Activated CD8-positive, alpha-beta memory T cell treated with anti-CD3 and anti-CD28 coated beads, Interleukin-2, amount 10 ng/mL, durations not matched to agents 7 days and 5 days (primary cell): ENCODE measurements at places on chromosomes 6 and 20. TPM values are rescaled to one million over a fixed set of nuclear protein-coding genes. Genes with fewer than 3 reads are reported as not detected.

TFAP2C gene
- not detected for total RNA-seq

OR2H2 gene
- total RNA-seq = not detected

ESF1 gene
- 11.8 TPM for total RNA-seq

DNA sequence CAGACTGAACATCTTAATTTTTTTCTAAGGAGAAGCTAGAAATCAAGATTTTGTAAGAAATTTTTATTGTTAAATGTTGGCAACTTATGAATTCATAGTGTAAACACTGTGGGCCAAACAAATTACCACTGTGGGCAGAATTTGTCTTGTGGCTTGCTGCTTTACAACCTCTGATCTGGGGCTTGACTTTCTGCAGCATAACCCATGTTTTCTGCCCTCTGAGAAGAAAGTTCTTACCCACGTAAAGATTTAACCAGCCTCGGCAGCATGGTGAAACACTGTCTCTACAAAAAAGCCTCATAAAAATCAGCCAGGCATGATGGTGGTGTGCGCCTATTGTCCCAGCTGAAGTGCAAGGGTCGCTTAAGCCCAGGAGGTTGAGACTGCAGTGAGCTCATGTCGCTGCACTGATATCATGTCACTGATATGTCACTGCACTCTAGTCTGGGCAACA lies 12.9 kb downstream of the ITCH start:
- DNase-seq = no peak
- H3K4me3 ChIP-seq = no peak overlapping the region
- no peak overlapping the region for H3K27ac ChIP-seq
- H3K27me3 ChIP-seq = no peaks in the 10 kb centered on the region
- peaks cover 49% of the 10 kb centered on the region for H3K36me3 ChIP-seq
- H3K4me1 ChIP-seq = peaks cover 29% of the 10 kb centered on the region

DNA sequence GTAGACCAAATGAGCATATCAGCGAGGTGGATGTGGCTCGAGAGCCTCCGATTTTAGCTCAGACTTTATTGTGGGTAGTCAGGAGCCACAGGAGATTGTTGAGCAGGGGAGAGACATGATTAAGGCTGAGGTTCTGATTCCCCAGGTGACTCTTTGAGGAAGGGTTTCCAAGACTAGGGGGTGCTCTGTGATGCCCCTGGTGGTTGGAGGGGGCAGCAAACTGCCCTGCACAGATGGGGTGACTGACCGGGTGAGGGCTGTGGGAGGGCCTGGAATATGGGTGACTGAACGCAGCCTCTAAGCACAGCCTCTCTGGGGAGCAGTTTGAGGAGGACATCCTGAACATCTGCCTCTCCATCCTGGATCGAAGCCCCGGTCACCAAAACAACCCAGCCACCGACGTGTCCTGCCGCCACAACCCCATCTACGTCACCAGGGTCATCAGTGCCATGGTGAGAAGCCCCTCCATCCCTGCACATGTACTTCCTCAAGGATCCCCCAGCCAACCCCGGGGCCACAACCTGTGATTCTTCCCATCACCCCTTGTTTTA lies 17.0 kb downstream of the TGM6 start:
- peaks cover 4% of the 10 kb centered on the region for H3K27me3 ChIP-seq
- DNase-seq = peak; percentile 31
- no peaks in the 10 kb centered on the region for H3K36me3 ChIP-seq
- no peaks in the 10 kb centered on the region for H3K4me1 ChIP-seq
- no peak overlapping the region for H3K27ac ChIP-seq

DNA sequence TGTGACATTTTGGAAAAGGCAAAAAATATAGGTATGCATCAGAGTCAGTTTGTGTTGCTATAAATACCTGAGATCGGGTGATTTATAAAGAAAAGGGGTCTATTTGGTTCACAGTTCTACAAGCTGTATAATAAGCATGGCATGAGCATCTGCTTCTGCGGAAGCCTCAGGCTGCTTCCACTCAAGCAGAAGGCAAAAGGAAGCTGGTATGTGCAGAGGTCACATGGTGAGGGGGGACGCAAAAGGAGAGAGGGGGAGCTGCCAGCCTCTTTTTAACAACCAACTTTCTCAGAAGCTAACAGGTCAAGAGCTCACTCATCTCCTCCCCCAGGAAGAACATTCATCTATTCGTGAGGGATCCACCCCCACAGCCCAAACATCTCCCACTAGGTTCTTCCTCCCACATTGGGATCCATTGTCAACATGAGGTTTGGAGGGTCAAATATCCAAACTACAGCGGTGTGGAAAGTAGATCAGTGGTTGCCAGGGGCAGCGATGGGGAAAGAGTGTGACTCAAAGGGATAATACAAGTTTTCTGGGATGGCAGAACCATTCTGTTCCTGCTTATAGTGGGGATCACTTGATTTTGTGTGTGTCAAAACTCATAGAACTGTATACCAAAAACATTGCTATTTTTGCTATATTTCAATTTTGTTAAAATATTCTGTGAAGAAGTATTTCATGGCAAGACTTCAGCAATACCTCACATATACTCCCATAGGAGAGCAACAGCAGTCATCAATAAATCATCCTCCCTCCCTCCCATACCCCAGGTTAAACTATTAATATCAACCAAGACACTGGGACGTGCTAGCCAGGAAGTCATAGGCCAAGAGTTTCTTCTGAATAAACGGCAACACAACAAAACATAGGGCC lies 9.9 kb upstream of the FAM50B start:
- H3K36me3 ChIP-seq = no peaks in the 10 kb centered on the region
- DNase-seq = peak; percentile 36
- H3K4me1 ChIP-seq = no peaks in the 10 kb centered on the region
- H3K27ac ChIP-seq = no peak overlapping the region
- no peak overlapping the region for H3K4me3 ChIP-seq

GRCh38 chr6:37838219-37838921 lies 18.8 kb downstream of the ZFAND3 start:
- no peak for DNase-seq
- no peaks in the 10 kb centered on the region for H3K27me3 ChIP-seq
- peaks cover 6% of the 10 kb centered on the region for H3K4me1 ChIP-seq
- no peak overlapping the region for H3K4me3 ChIP-seq

RAB44 gene
- total RNA-seq = not detected

RIPOR3 gene
- total RNA-seq = not detected

TMEM200A gene
- 3.0 TPM for total RNA-seq

SPATA25 gene
- 0.55 TPM for total RNA-seq

- H3K36me3 ChIP-seq = peaks cover 6% of the 10 kb centered on the region
- no peaks in the 10 kb centered on the region for H3K27me3 ChIP-seq
- H3K4me3 ChIP-seq = no peak overlapping the region
- DNase-seq = no peak
- no peak overlapping the region for H3K27ac ChIP-seq
These were observed 12.0 kb downstream of the MDN1 start for GRCh38 chr6:89807581-89807980.

- no peaks in the 10 kb centered on the region for H3K4me1 ChIP-seq
- H3K4me3 ChIP-seq = no peak overlapping the region
- H3K27ac ChIP-seq = no peak overlapping the region
- no peak for DNase-seq
- H3K27me3 ChIP-seq = peaks cover 18% of the 10 kb centered on the region
These were observed 103.9 kb upstream of the AFDN start for GRCh38 chr6:167722634-167723309.

- no peak overlapping the region for H3K27ac ChIP-seq
- H3K27me3 ChIP-seq = no peaks in the 10 kb centered on the region
- no peak overlapping the region for H3K4me3 ChIP-seq
- DNase-seq = no peak
These were observed 92.2 kb upstream of the MPC1 start for GRCh38 chr6:166474721-166475565.

DNA sequence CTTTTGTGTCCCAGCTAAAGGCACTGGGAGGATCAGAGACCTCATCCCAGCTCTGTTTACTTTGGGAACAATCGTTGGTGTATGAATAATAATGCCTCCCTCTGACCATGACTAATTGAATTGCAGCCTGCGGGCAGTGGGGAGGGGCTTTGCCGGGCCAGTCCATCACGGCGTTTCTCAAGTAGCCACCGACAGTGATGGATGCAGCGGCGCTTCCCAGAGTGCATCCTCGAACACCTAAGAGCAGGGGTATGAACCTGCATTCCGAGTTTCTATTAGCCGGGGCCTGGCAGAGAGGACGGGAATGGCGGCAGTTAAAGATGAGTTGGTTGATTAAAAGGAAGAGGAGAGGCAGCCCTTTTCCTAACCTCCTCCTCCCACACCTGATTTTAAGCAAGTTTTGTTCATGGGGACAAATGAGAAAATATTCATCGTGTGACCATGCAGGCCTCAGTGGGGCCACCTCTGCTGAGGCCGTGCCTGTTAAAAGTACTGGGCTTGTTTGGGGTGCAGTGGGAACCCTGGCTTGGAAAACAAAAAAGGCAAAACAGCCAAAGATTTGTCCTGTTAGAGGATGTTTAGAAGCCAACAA lies 154.1 kb downstream of the FOXA2 start:
- H3K4me1 ChIP-seq = no peaks in the 10 kb centered on the region
- DNase-seq = no peak
- H3K4me3 ChIP-seq = no peak overlapping the region

DNA sequence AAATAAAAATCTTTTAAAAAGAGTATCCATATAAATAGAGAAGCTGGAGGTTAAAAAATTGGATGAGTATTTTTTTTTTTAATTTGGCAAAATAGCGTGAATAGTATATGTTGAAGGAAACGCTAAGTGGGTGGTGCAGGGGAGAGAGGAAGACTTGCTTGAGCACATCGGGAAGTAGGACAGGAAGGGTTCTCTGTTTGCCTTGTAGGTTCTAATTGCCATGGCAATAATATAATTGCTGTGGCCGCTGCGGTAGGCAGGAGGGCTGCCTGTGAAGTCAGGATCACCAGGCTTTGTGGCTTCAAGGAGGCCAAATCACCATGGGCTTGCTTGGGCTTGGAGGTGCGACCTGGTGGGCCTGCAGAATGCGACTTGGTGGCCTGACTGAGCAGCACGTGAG lies 35.1 kb downstream of the IGF2R start:
- no peak overlapping the region for H3K27ac ChIP-seq
- H3K27me3 ChIP-seq = no peaks in the 10 kb centered on the region
- H3K4me1 ChIP-seq = peaks cover 18% of the 10 kb centered on the region
- peaks cover 53% of the 10 kb centered on the region for H3K36me3 ChIP-seq

DNA sequence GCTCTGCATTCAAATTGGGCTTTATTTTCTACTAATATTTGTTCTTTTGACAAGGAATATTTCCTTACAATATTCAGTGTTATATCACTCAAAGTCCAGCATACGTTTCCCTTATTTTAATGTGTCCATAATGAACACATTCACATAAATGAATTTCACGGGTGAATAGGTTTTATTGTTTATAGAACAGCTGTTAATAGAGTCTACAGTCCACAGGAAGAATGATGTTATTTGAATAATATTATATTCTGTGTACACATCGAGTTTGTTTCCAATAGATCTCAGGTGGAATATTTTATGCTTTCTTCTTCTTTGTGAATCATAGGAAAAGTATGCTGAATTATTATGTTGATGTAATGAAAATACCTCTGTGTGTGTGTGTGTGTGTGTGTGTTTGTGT lies 582.4 kb downstream of the CDH26 start:
- no peak overlapping the region for H3K27ac ChIP-seq
- no peaks in the 10 kb centered on the region for H3K36me3 ChIP-seq

- peaks cover 12% of the 10 kb centered on the region for H3K36me3 ChIP-seq
- H3K4me1 ChIP-seq = peaks cover 13% of the 10 kb centered on the region
- no peak overlapping the region for H3K27ac ChIP-seq
- DNase-seq = no peak
- H3K27me3 ChIP-seq = peaks cover 11% of the 10 kb centered on the region
These were observed 139.8 kb upstream of the TNFAIP3 start for GRCh38 chr6:137727216-137727765.

WFDC10B gene
- total RNA-seq = not detected

GRCh38 chr6:68651011-68651985 lies 16.2 kb downstream of the ADGRB3 start:
- no peaks in the 10 kb centered on the region for H3K27me3 ChIP-seq
- H3K4me3 ChIP-seq = no peak overlapping the region
- no peak for DNase-seq
- no peaks in the 10 kb centered on the region for H3K4me1 ChIP-seq

SYCP2 gene
- total RNA-seq = 13.5 TPM

- H3K4me1 ChIP-seq = peaks cover 24% of the 10 kb centered on the region
- H3K27me3 ChIP-seq = peaks cover 50% of the 10 kb centered on the region
- peaks cover 1% of the 10 kb centered on the region for H3K36me3 ChIP-seq
- DNase-seq = no peak
These were observed 267.8 kb downstream of the ERMARD start for GRCh38 chr6:170018936-170019817.

EPB41L2 gene
- 32.8 TPM for total RNA-seq

- no peak overlapping the region for H3K4me3 ChIP-seq
- no peak overlapping the region for H3K27ac ChIP-seq
- H3K36me3 ChIP-seq = no peaks in the 10 kb centered on the region
These were observed 49.2 kb upstream of the FOXC1 start for GRCh38 chr6:1560281-1561058.

FOXF2 gene
- total RNA-seq = not detected

DNA sequence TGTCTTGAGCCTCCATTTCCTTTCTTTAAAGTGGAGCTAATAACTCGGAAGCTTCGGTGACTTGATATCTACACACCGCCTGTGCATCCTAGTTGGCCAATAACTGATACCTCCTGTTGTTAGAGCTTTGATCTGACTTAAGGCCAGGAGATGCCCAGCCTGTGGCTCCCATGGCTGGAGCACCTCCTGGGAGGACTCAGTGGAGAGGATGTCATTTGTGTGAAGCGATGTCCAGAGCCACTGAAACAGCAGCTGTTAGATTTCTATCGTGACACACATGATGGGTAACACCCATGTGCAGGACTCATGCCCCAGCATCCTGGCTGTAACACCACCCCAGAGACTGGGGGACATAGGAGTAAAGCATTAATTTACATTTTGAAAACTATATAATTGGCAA lies 30.8 kb downstream of the SDCBP2 start:
- no peaks in the 10 kb centered on the region for H3K27me3 ChIP-seq
- H3K27ac ChIP-seq = no peak overlapping the region
- H3K36me3 ChIP-seq = peaks cover 2% of the 10 kb centered on the region
- peaks cover 26% of the 10 kb centered on the region for H3K4me1 ChIP-seq
- no peak overlapping the region for H3K4me3 ChIP-seq
- no peak for DNase-seq

LHFPL5 gene
- total RNA-seq = not detected

ATP6V1G2 gene
- 1.0 TPM for total RNA-seq

DNA sequence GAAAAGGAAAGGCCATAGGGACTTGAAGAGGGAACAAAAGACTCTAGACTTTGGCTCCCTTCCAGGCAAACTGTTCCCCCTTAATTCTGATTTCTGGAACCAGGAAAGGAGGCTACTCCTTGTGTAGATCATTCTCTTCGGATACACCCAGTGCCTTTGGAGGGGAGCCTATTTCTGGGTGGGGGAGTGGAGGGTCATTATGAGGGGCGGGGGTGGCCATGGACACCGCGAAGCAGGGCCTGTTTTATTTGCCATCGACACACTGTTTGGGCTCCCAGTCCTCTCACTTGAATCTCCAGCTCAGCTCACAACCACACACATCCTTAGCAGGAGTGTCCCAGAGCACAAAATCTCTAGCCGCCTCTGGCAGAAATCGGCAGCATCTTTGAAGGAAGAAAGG lies 132.3 kb downstream of the PXDC1 start:
- no peak overlapping the region for H3K27ac ChIP-seq
- H3K4me1 ChIP-seq = peaks cover 8% of the 10 kb centered on the region
- DNase-seq = peak; percentile 18
- H3K4me3 ChIP-seq = no peak overlapping the region
- H3K36me3 ChIP-seq = no peaks in the 10 kb centered on the region
- peaks cover 21% of the 10 kb centered on the region for H3K27me3 ChIP-seq

IL17A gene
- not detected for total RNA-seq
